ENCODE measurements at places on chromosomes 2 and 18.

DNA sequence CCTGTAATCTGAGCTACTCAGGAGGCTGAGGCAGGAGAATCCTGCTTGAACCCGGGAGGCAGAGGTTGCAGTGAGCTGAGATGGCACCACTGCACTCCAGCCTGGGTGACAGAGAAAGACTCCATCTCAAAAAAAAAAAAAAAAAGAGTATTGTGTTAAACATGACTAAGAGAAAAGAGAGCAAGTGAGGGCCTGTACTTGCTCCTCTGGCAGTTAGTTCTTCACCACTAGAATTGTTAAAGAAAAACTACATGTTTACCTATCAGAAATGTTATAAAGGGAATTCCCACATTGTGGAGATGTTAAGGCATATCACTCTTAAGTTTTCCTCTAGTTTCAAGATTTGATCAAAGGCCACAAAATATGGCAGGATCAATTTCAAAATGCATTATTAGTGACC, 75.4 kb upstream of the LRATD1 start:
- DNase-seq: no peak

DNA sequence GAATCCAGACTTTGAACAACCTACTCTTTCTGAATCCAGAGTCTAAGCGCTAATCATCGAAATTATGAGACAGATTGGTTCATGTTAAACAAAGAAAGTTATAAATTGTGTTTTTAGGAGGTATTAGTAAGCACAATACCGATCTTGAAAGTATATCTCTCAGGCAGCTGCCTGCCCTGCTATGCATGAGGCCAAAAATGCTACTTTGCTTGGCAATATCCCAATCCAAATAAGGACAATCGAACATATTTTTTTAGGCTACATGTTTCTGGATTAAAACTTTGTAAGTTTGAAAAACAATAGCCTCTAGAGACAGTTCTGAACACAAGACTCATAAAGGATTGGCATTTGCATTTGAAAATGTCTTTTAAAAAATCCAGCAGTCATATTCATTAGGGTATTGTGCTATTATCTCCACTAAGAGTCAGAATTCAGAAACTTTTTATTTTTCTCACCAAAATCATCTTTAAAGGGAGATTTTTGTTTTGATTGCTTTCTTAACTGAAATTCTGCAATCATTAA, 167.1 kb downstream of the PDE1A start:
- DNase-seq: no peak

DNA sequence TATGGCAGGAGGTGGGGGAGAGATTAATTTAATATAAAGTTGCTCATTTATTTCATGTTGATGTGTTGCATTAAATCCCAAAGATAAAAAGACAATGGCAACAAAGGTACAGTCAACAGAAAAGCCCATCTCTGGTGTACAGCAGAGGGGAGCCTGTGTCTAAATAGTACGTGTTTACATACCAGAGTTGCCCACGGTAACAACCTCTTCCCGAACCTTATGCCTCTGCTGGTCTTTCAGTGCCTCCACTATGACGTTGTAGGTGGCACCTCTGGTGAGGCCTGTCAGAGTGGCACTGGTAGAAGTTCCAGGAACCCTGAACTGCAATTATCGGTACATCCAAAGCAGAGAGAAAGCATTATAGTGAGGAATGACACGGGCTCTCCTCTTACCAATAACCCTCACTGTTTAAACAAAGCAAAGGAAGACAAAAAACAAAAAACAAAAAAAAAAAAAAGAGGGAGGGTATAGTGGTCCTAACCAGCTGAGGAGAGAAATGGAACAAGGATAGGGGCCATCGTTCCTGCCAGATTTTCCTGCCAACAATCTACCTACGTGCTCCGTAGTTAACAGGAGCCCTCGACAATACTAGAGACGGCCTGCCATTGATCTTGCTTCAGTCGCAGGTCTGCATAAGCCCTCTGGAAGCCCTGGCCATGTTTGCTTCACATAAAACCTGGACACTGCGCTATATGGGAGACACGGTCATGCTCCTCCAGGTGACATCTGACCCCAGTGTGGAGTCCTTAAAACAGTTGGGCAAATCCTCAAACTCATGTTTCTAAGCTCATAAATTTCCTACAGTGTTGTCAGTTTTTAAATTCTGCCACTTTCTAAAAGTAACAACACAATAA, 58.5 kb downstream of the ATIC start:
- no peak for DNase-seq

DNA sequence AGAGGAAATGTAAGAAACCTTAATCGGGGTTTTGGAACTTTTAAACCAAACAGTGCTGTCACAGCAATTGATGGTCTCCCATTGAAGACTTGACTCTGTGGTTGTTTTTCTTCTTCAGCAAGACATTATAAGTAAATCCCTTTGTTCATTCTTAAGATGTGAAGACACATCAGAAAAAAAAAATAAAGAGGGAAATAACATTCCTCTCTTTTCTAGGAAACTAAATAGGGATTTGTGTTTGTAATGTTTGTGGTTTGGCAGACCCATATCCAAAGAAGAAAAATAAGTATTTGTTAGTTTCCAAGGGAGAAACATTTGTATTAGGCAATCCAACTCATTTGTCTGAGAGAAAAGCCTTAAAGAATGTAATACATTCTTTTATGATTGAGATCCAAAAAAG, 359.9 kb downstream of the DSC3 start:
- DNase-seq: no peak

DNA sequence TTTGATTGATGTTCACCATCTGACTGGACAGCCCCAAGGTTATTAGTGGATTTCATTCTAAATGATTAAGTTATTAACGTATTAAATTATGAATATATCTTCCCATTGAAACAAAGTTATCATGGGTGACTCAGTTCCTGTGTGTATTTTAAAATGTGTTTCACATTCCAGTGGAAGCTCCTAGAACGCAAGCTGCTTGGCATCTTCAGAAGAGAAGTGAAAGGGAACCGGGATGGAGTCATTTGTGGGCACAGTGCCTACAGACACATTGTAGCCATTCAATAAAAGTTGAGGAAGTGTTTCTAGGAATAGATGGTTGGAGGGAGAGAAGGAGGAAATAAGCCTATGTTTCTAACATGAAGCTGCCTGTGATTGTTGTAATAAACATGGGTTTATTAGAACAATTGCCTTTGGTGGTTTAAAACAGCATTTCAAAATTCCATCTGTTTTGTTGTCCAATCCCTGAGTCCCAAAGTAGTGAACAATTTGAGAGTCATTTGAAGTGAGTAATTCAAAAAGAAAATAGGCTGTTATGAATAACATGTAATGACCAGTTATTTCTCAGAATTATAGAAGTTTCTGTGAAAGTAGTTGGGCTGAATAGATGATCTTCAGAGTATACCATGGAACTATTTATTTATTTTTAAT, 143.5 kb downstream of the PKP4 start:
- DNase-seq: no peak

- DNase-seq: no peak
Observed at GRCh38 chr2:5409898-5410381, 282.2 kb upstream of the SOX11 start.

GRCh38 chr2:106147159-106147558, 46.9 kb downstream of the UXS1 start:
- DNase-seq: no peak

DNA sequence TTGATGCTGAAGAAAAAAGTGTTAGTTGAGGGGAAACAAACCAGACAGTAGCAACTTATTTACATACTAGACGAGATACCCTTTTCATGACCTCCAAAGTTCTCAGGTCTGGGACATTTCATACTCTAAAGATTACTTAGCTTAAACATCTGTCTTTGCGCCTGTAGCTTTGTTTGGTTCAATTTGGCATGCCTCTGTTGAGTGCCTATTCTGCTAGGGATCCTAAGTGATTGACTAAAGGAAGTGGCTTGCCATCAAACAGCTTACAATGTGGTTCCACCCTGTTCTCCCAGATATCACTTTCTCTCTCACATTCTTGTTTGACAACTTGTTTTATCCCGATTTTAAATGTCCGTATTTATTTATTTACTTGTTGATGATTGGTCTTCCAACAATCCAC, 488.8 kb downstream of the PARD3B start:
- DNase-seq: no peak
